ENCODE measurements at places on chromosomes 4 and X.

- DNase-seq = no peak
Observed at GRCh38 chr4:150032541-150032940, 45.7 kb upstream of the DCLK2 start.

DNA sequence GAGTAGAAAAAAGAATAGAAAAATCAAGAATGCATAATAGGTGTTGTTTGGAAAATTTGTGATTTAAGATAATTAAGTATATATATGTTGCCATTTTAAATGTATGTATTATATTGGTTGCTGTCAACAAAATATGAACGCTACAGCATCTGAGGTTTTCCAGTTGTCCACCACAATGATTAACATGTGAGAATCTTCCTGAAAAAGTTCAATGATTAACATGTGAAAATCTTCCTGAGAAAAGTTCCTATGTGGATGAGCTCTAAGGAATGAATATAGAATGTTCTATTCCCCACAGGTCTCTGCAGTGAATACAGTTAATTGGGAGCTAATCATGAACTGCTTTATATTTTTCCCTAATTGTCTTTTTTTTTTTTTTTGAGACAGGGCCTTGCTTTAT, 214.7 kb downstream of the CBR4 start:
- DNase-seq = no peak

DNA sequence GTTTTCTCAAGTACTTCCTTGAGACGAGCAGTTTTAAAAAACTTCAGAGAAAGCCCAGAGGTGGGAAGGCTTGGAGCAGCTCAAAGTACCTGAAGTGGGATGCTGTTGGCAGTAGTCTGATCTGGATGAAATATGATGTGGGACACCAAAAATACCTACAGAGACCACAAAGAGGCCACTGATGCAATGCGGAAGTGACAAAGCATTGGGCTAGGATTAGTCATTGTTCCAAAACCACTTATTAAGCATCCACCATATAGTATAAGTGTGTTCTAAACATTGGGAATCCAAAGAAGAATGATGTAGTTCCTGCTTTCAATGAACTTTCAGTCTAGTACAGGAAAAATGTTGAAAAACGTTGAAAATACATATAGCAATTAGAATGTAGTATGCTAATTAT, 386.1 kb upstream of the CNKSR2 start:
- no peak for DNase-seq

DNA sequence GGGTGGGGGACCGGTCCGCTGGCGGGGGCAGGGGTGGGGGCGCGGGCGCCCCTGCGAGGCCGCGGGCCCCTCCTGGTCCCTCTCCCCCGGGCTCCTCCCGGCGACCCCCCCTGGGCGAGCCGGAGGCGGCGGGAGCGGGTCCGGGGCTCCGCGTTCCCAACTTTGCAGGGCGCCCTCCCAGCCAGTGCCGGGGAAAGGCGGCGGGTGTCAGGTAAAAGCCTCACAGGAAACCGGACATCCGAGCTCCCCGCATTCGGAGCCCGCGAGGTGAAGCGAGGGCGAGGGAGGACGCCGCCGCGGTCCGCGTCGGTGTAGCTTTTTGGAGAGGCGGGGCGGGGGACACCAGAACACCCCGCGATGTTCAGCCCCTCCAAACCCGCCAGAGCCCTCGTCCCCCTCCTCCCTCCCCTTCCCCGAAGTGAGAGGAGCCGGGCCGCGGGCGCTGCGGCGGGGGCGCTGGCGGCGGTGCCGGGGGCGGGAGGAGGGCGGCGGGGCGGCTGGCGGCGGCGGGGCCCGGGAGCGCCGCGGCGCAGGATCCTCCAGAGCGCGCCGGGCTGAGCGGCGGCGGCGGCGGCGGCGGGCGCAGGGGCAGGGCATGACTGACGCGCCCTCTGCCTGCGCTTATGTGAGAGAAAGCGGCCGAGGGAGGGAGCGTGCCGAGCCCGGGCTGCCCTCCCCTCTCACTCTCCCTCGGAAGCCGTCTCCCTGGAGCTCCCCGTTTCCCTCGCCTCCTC, at the start of gene VEGFC:
Gene VEGFC, minus strand, starts transcription at position 597 of the 734 bp plus-strand sequence. CDS start 611 bp downstream, outside the sequence.
- no peak for DNase-seq

DNA sequence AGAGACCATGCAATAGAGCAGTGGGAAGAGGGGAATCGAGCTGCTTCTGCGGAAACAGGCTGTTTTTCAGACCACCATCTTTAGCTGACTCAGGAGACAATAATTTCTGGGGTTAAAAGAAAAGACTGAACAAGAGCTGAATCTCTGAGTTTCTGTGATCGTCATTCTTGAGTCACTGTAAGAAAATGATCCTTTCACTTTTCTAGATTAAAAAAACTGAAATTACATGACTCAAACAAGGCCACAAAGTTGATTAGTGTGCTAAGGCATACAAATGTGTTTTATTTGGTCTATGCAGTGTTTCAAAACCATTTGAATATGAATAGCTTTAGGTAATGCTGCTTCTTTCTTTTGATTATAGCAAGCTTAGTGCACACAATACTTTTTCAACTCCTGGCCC, 194.4 kb upstream of the RPL34 start:
- DNase-seq = no peak

DNA sequence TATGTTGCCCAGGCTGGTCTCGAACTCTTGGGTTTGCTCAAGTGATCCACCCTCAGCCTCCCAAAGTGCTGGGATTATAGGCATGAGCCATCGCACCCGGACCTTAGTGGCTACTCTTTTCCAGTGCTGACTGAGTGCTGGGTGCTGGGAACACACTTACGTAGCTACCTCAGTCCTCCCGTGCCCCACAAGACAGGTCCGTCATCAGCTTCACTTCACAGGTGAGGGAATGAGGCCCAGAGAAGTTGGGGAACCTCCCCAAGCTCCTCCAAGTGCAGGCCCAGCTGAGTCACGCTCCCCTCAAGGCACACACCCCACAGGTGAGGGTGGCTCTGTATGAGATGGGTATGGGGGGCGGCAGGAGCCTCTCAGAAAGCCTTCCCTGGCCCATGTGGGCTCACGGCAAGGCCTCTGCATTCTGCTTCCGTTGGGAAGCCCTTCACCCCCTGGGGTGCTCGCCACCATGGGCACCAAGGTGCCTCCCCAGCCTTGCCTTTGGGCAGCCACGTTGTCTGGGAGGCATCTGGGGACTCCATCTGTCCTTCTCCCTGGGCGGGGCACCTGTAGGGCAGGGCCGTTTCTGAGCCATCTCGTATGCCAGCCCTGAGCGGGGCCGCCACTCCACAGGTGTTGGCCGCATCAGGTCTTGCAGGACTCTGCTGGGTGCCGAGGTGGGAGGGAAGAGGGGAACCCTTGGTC, 28.4 kb downstream of the NSG1 start:
- no peak for DNase-seq

- DNase-seq = no peak
Observed at GRCh38 chr4:158817562-158818296, 48.9 kb downstream of the FNIP2 start.

DNA sequence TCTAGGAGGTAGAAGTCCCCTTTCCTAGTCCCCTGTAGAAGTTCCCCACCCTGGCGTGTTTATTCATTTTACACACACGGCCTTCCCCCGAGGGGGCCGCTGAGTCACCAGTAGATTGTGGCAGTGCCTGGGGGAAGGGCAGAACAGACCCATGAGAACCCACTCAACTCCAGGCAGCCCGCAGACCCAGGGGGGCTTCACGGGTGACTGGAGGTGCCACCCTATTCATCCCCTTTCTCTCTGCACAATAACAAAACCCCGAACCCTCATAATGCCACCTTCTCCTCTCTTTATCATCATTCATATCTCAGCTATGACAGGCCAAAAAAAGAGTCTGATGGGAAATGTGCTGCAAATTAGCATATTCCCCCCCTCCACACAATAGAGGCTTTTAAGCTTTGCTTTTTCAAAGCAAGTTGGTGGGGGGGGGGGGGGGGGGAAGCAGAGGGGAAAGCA, 20.4 kb upstream of the GPM6B start:
- DNase-seq = no peak

- no peak for DNase-seq
Observed at GRCh38 chr4:93918856-93919255, 90.3 kb downstream of the ATOH1 start.

GRCh38 chr4:35052546-35052945, 1191.8 kb downstream of the ARAP2 start:
- no peak for DNase-seq

GRCh38 chrX:149207518-149207917, 297.6 kb downstream of the IDS start:
- no peak for DNase-seq

- no peak for DNase-seq
Observed at GRCh38 chr4:145154573-145154972, 25.8 kb downstream of the OTUD4 start.

- no peak for DNase-seq
Observed at GRCh38 chr4:113012786-113013185, 36.7 kb upstream of the ANK2 start.

DNA sequence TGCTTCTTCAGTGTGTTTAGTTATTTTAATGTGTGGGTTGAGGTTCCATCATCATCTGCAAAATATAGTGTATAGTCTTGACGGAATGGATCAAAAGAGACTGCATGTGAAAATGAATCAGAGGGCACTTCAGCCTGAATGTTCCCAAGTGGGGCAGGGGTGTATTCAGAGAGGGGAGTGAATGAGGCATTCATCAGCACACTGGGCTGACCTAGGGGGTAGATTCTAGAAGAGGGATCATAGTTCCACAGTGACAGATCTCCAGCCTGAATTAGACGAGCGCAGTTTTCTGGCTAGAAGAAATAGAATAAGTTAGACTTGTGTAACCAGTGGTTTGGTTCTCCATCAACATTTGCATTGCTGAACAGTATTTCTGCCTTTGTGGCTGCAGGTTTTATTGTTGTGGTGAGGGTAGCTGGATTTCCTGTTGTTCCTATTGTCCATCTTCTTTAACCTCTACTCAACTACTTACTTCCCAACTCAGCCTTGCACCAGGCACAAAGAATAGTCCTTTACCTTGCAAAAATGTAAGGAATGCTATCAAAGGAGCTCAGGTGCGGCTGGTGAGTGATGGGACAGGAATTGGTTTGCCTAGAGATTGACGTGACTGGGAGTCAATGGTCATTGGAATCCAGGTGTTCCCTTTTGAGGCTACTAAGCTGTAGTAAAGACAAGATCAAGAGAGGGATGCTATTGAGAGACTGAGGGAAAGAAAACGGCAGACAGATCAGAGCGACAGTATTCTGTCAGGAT, 50.9 kb downstream of the NAP1L5 start:
- DNase-seq = no peak

Data from cortex of kidney (tissue), 1 donor.